GM04503 (cell line): ENCODE measurements at places on chromosomes 12 and 14.

DNA sequence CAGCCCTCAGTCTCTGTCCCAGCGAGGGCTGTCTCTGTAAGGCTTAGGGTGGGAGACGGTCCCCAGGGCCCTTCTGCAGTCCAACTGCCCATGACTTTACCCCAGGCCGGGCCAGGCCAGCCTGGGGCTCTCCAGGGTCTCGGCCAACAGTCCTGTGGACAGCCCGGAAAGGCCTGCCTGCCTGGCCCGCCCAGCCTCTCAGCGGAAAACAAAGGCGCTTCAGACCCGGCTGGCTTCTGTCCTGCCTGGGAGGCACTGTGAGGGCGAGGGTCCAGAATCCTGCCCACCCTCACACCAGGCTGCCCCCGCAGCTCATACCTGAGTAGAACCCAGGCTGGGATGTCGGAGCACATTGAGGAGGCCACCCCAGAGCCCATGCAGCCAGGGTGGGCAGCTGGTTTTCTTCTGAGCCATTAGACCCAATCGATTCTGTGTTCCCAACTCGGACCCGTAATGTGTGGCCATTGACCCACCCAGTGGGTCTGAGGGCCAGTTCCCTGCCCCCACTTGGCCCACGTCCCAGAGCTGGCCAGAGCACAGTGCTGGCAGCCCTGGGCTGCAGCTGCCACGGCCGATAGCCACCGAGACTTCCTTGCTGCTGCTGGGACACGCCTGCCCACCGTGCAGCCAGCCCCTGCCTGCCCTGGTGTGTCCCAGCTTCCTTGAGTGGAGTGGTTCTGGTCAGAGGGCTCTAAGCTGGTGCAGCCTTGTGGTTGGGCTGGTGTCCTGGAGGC, 1.6 kb downstream of the CRIP2 start:
- DNase-seq, result no peak

- no peak for DNase-seq
These were observed 20.7 kb downstream of the FAIM2 start for GRCh38 chr12:49882851-49883464.

DNA sequence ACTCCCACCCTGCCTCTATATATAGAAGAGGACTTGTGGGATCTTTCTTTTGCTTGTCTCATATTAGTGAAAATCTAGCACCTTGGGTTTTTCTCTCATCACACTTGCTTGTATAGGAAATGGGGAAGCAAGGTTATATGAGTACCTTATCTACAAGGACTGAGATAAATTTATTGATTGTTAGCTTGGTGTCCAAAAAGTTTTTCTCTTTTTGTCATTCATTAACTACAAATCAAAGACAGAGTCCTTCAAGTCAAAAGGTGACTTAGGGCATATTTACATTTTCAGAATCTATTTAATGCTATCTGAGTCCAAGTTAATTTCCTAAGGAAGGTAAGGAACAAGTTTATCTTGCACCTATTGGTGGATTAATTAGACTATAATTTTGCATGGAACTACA, 92.7 kb downstream of the SNAPC1 start:
- DNase-seq, result no peak

DNA sequence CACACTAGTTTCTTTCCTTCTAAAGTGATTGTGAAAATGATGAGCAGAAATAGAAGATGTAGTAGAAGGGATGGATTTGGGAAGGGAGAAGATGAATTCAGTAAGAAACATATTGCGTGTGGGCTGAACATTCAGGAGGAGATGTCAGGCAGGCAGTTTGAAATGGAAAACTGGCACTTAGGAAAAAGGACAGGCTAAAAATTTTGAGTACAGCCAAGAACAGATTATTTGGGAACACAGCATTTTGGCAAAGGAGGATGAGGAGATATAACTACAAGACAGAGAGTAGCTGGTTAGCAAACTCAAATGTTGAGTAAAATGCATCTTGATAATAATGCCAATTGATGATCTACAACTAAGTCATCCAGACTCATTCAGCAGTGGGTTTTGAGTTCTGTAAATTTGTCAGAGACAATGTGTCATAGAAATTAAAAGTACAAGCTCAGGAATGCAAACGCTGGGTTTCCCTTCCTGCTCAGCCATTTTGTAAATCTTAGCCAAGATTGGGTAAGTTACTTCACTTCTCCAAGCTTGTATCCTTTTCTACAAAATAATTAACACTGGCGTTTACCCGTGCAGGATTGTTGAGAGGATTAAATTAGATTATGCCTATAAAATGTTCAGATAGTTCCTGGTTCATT, 255.0 kb downstream of the NAV3 start:
- DNase-seq, result peak; percentile 39
